ENCODE measurements at places on chromosomes 4 and X. TPM values are rescaled to one million over a fixed set of nuclear protein-coding genes. Genes with fewer than 3 reads are reported as not detected.

TEX13C gene
- not detected for total RNA-seq

FRMPD3 gene
- total RNA-seq: 0.13 TPM

TEX11 gene
- total RNA-seq: not detected

NPY1R gene
- total RNA-seq: not detected

MAML3 gene
- total RNA-seq: 5.3 TPM

CRLF2 gene
- not detected for total RNA-seq

UGT2B10 gene
- not detected for total RNA-seq

ARX gene
- not detected for total RNA-seq

CHRDL1 gene
- not detected for total RNA-seq

MAGEH1 gene
- total RNA-seq: 25.6 TPM

MAGEA8 gene
- total RNA-seq: not detected

OTUD6A gene
- total RNA-seq: not detected

ALPK1 gene
- 11.3 TPM for total RNA-seq

ERAS gene
- not detected for total RNA-seq

SSX4B gene
- total RNA-seq: not detected

TEC gene
- 4.3 TPM for total RNA-seq

SOX3 gene
- total RNA-seq: not detected

FAAH2 gene
- 7.9 TPM for total RNA-seq

LGI2 gene
- not detected for total RNA-seq

RADX gene
- total RNA-seq: 13.4 TPM

NAP1L2 gene
- total RNA-seq: 15.1 TPM

PAGE1 gene
- not detected for total RNA-seq

SRPX2 gene
- not detected for total RNA-seq

MAGEC2 gene
- not detected for total RNA-seq

CYTL1 gene
- total RNA-seq: not detected

EXOC1L gene
- total RNA-seq: not detected

PPBP gene
- total RNA-seq: not detected

TRIM75 gene
- not detected for total RNA-seq

Measured in naive thymus-derived CD8-positive, alpha-beta T cell (primary cell).